T1000 (cell line): ENCODE measurements at places on chromosomes 5 and 9.

DNA sequence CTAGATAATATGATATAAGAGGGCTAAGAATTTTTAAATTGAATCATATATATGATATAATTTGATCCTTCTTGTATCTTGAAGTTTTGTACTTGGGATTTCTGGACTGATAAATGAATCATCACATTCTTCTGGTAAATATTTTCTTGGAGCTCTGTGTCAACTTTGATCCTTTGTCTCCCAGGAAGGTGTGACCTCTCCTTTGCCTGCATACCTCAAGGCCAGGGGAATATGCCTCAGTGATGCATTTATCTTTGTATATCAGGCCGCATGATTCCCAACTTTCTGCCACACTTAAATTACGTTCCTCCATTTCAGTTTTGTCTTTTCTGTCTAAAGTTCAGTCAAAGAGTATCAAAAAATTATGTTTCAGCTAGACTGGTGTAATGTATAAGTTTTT, 101.2 kb downstream of the NLN start:
- no peak for DNase-seq

DNA sequence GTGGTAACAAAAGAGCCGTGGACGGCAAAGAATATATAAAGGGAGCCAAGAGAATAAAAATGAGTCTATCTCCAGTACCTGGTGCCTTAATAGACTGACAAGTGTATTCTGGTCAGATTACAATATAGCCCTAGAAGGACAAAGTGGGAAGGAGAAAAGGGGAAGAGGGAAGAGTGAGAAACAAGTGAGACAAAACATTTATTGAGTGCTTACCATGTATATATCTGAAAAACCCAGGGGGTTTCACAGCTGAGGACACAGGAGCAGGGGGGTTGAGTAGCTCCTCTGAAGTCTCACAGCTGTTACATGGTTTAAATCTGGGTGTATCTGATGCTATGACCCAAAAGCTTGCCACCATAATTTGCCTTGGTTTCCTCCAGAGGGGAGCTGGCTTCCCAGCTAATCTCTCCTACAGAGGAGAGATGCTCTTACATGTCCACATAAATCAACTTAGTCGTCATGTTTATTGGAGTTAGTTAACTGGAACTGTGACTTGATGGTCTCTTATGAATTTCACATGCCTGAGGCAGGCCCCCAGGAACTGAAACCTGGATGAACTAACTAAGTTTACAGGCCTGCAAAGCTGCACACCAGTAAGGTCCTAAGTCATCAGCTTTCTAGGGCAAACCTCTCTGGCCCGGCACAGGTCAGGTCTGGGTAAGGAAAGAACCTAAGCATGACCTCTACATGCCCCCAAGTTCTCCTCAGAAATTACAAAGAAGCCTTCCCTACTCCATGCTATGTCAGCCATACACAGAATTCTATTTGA, 15.5 kb downstream of the SIL1 start:
- DNase-seq = no peak

DNA sequence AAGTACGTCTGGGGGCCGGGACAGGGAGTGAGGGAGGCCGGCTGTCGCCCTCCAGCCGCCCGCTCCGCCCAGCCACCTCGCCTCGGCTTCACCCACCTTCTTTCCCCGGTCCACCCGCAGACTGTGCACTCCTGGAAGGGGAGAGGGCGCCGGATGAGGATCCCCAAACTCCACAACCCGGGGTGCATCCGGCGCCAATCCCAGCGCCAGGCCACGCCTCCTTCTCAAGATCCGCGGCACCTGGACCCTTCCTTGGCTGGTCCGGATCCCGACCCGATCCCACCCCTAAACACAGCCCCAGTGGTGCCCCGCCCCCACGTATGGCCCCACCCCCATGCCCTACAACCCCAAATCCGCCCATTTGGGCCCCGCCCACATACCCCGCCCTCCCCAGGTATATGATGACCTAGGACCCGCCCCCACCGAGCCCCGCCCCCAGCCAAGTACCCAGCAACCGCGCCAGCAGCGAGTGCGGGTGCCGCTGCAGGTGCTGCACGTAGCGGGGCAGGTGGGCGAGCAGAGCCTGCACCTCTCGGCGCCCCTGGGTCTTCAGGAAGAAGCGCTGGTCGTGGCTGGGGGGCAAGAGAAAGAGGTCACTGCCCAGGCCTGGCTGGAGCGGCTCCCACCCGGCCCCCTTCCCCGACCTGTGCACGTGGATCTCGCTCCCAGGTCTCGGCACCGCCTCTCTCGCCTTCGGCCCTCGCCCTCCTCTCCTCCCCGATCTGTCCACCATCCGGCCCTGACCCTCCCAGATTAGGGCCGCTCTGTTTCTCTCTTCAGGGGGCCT, 3.2 kb downstream of the PIP5KL1 start:
- no peak for DNase-seq

DNA sequence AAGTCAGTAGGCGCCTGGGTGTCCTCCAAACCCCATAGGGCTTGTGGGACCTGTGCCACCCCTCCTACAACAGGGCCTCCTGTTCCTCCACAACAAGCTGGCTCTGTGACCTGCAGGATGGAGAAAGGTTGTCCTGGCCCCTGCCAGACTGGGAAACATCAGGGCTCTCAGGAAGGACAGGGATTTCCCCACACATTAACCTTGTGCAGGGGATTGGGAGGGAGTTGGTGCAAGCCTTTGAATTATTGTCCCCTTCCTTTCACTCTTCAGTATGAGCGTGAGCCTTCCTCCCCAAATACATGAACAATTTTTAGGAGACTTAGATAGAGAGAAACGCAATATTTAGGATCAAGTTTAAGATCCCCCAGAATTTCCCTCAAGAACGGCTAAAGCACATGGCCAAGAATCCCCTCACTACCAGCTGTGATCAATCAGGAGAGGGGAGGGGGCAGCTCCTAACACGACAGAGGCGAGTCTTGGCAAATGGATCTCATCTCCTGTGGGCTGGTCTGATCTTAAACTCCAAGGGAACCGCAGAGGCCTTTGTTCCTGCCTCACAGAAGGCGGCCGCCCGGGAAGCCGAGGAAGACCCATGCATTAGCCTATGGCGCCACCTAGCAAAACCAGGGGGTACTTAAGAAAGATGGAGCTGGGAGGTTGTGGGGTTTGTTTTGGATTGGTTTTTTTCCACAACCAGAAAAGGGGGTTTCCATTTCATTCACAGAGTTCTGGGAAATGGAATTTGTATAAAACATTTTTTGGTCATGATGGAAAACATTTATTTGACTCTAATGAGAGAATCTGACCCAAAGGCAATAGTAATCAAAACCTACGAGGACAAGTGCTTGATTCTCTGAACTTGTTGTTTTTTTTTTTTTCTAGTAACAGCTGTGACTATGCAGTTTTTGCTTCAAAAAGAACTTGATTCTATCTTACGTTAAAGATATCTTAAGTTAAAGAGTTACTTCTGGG, 36.1 kb upstream of the OSMR start:
- peak; percentile 83 for DNase-seq

- no peak for DNase-seq
These were observed 59.2 kb upstream of the NR4A3 start for GRCh38 chr9:99762470-99762869.

- no peak for DNase-seq
These were observed 21.2 kb downstream of the CAST start for GRCh38 chr5:96683392-96683791.

DNA sequence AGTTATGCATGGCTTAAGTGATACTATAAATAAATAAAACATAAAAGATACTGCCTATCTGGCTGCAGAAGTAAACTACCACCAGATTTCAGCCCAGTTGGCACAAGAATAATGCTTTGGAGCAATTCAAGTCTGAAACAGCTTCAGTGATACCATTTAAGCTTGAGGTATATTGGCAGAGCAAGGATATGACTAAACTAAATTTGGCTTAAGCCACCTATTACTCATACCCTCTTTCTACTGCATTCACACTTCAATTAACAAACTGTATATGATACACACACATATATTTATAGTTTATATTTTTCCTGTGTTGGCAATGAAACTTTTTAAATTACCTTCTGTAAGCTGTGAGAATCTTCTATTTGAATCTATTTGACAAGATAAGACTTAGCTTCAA, 431.9 kb downstream of the ANXA1 start:
- DNase-seq = no peak

GRCh38 chr5:154202379-154203260, 12.1 kb downstream of the GALNT10 start:
- no peak for DNase-seq

- no peak for DNase-seq
These were observed 479.7 kb downstream of the MAN2A1 start for GRCh38 chr5:110169461-110169860.

DNA sequence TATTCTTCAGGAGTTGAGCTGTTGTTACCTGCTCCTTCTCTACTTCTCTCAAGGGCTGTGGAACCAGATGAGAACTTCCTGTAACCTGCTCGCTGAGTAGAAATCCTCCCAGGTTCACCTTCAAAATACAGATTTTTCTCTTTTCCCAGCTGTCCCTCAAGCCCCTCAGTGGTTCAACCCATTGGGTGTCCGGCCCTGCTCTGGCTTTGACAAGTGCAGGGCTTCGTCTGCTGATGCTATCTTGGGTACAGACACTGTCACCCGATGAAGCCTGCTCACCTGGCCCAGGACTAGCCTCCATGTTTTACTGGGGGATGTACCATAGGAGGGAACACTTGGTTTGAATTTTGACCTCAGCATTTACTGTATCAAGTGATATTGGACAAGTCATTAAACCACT, 490.4 kb downstream of the IRX1 start:
- DNase-seq = no peak

GRCh38 chr5:104412649-104413240, 850.2 kb upstream of the NUDT12 start:
- no peak for DNase-seq

- no peak for DNase-seq
These were observed 14.3 kb upstream of the KLF9 start for GRCh38 chr9:70428781-70429180.

- DNase-seq = no peak
These were observed 58.1 kb upstream of the ZNF354A start for GRCh38 chr5:178788381-178789085.

- no peak for DNase-seq
These were observed 133.7 kb upstream of the IQGAP2 start for GRCh38 chr5:76269259-76269931.

DNA sequence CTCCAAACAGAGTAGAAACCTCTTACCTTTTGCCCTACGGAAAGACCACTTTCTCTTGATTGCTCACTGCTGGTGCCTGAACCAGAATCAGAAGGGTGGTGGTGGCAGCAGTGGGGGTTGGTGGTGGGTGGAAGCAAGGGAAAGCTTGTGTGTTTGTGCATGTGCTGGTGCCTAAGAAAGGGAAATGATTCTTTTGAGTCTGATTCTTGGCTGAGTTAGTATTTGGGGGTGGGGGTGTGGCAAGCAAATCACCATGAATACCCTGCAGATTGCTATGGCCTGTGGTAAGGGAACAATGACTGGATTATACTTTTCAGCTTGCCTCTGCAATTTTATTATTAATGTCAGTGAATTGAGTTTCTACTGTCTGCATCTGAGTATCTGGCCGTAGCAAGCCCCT, 106.6 kb downstream of the ARHGAP26 start:
- DNase-seq = no peak

- no peak for DNase-seq
These were observed 108.3 kb upstream of the MSX2 start for GRCh38 chr5:174616036-174616435.
